ENCODE measurements at places on chromosomes 3 and 15.
A peak's percentile ranks its signal among the peaks of the same experiment; 100 is the strongest.

- DNase-seq, result peak; percentile 94
Observed at GRCh38 chr3:45011756-45012508, 14.2 kb upstream of the CLEC3B start.

- no peak for DNase-seq
Observed at GRCh38 chr3:133935843-133936769, 40.4 kb upstream of the RAB6B start.

- no peak for DNase-seq
Observed at GRCh38 chr15:47514200-47514652, 203.1 kb upstream of the SEMA6D start.

- DNase-seq, result no peak
Observed at GRCh38 chr15:98751767-98752166, 103.4 kb downstream of the IGF1R start.
